GM12865 (cell line): ENCODE measurements at places on chromosomes 12 and 14.

- DNase-seq: no peak
Measured at GRCh38 chr12:67271976-67272375, 2.8 kb downstream of the CAND1 start.

GRCh38 chr12:126874427-126875026 lies 1392.4 kb upstream of the TMEM132C start:
- peak; percentile 83 for DNase-seq

DNA sequence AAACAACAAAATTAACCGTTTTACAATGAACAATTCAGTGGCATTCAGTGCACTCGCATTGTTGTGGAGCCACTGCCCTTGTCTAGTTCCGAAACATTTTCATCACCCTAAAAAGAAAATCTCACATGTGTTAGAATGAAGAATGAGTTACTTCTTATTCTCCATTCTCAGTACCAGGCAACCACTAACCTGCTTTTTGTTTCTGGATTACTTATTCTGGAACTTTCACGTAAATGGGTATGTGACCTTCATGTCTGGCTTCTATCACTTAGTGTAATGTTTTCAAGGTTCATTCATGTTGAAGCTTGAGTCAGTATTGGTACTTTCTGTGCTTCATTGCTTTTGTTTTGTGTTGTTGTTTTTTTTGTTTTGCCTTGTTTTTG lies 15.6 kb downstream of the RCOR1 start:
- peak; percentile 92 for DNase-seq

GRCh38 chr14:101893759-101894158 lies 70.6 kb upstream of the DYNC1H1 start:
- no peak for DNase-seq

DNA sequence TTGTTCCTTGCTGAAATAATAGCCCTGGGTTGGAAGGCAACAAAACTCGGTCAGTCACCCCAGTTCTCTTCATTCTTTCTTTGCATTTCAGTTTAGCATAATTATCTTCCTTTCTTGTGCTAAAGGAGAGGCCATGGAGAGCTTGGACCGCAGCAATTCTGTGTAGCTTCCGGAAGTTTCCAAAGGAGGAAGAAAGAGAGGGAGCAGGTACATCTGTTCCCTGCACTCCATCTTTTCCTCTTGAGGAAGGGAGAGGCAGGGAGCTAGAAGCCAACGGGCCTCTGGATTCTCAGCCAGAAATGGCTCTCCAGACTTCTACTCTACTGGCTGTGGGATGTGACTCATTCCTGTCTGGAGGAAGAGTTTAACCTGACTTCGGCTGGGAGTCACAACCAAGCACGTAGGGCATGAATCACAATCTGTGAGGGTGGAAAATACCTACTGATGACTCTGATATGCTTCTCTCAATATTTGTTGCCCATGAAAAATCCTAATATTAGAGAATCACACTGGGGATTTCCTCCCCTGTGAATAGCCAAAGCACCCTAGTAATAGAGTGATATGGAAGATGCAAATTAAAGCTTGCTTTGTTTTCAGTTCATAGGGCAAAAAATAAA lies 17.0 kb downstream of the ANO6 start:
- peak; percentile 63 for DNase-seq

DNA sequence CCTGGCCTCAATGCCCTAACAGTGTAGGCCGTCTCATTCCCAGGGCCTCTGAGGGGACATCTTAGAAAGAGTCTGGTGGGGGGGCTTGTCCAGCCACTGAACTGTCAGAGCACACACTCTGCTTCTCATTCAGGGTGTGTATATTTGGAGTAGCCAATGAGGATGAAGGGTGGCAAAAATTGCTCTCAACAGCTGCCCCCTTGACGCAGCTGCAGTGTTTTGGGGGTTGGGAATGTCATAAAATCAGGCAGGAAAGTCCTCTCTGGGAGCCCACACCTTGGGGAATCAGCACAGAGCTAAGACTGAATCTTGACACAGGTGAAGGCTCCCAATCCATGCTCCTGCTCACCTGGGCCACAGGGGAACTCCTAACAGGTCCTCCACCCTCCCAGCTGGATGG lies 1.5 kb downstream of the RASAL1 start:
- no peak for DNase-seq

GRCh38 chr12:127389923-127390322 lies 877.0 kb upstream of the TMEM132C start:
- no peak for DNase-seq
